ENCODE measurements at places on chromosomes 11 and 22. TPM values are rescaled to one million over a fixed set of nuclear protein-coding genes. Genes with fewer than 3 reads are reported as not detected.

DDI1 gene
- not detected for total RNA-seq

SERPING1 gene
- 21.4 TPM for total RNA-seq

ANGPTL5 gene
- total RNA-seq, result 0.28 TPM

PATE4 gene
- total RNA-seq, result not detected

OR6T1 gene
- total RNA-seq, result not detected

EHD1 gene
- total RNA-seq, result 126 TPM

DRD4 gene
- total RNA-seq, result not detected

FOLR1 gene
- total RNA-seq, result 0.28 TPM

ACO2 gene
- 103 TPM for total RNA-seq

SCN2B gene
- not detected for total RNA-seq

MN1 gene
- 3.1 TPM for total RNA-seq

FGF19 gene
- total RNA-seq, result not detected

P2RX6 gene
- 2.7 TPM for total RNA-seq

KDELR3 gene
- 147 TPM for total RNA-seq
